Non-pigmented ciliary epithelial cell (primary cell): ENCODE measurements at places on chromosomes 7 and 10.

GRCh38 chr7:73533742-73534141, 11.6 kb upstream of the BAZ1B start:
- DNase-seq: no peak

- DNase-seq: no peak
Observed at GRCh38 chr7:36742911-36743775, 18.8 kb upstream of the AOAH start.

DNA sequence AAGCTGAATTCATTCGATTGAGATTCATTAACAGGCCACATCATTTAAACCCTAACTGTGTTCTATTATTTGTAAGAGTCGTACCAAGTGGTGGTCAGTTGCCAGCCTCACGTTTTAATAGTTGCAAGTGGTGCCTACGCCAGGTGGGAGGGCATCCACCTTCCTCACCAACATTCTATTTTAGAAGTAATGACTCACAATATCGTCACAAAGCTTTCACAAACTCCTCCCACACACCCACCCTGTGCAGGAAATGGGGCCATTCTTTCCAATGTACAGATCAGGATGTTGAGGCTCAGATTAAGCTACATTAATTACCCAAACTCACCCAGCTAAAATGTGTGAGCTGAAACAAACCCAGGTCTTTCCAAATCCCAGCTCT, 77.3 kb upstream of the SAMD8 start:
- no peak for DNase-seq

DNA sequence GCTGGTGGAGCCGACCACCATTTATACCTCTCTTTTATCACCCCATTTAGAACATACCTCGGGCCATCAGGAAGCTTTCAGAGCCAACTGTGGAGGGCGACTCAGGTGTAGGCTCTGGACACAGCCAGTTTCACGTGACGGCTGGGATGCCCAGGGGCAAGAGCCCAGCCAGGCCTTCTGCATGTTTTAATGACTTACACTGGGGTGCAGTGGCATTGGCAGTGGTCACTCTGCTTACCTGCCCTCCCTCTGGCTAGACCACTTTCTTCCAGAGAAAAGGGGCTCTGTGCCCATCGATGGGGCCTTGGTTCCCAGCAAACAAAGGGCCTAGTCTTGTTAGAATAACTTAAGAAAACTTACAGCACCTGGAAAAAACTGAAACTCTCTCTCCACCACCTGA, 50.0 kb downstream of the PNLIPRP2 start:
- DNase-seq: no peak

DNA sequence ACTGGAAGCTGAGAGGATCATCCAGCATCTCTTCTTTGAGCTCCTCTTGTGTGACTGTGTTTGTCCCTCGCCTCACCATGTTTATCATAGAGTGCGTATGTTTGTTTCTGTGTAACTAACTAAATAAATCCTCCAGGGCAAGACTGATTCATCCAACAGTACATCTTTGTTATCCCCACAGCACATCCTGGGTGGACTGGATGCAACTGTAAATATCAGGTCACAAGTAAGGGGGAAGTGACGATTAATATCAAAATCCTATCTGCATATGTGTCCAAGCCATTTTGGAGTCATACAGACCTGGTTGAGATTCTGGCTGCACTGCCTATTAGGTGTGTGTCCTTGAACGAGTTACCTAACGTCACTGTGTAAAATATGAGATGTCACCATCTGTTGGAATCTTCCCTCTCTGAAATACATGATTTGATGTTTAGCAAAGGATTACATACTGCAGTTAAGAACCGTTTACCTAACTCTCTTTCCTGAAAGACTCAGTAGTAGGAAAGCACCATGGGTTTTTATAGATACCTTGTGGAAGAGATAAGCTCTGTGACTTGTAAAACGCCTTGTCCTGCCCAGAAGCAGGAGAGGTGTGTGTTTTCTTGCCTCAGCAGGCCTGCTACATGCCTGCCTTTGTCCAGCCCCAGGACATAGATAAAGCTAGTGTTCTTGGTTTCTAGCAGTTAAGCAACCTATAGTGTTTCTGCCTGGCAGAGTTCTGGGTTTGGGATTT, 25.8 kb downstream of the WBP1L start:
- DNase-seq: no peak

DNA sequence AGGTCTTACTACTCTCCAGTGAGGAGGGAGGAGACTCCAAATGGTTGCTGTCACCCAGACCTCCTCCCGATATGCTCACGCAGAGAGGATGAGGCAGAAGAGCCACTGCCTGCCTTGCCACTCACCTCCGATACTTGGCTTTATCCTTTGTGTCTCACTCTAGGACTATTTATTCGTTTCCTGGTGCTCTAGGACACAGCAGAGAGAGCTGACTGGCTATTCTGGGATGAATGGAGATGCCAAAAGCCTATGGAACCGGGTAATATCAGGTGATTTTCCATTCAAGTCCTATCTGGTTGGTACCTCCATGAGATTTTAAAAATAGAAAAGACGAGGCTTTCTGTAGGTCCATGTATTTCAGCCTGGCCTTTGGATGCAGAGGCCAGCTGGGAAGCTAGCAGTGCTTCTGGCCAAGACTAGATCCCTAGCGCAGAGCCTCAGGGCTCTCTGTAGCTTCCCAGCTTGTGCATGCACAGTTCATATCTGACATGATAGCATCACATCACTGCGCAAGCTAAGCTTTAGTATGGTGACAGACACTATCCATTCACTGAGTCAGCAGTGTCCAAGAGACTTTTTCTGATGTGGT, 239.0 kb upstream of the ANKRD30A start:
- no peak for DNase-seq
